ENCODE measurements at places on chromosomes 2 and 18.

GRCh38 chr2:26609839-26610277, 31.3 kb downstream of the CIB4 start:
- no peak for DNase-seq

DNA sequence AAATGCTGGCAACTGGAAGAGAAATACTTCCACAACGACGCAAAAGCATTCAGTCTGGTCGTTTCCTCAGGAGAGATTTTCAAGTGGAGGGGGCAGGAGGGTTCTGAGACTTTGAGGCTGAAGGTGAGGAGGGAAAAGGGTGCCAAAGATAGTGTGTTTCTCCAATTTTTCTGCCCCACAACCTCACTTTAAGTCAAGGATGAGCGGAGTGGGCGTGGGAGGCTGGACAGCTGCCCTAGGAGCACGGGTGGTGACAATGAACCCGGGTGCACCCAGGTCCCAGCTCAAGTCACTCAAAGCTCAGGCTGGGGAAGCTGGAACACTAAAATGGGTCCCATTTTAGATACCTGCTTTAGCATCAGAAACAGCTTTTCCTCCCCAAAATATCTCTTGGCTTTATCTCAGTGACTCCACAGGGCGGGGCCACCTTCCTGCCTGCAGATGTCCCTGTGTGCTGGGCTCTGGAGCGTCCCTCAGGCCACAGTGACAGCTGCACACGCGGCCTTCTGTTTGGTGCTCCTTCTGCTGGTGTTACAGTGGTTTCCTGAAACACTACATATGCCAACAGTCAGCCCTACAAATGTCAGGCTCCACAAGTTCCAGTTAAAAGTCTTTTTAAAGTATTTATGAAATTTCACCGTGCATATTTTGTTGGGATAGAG, 1.4 kb upstream of the MBP start:
- DNase-seq, result no peak

GRCh38 chr2:227597998-227598397, 695 bp upstream of the SCYGR2 start:
- no peak for DNase-seq

- no peak for DNase-seq
These were observed 1110.0 kb upstream of the ACVR2A start for GRCh38 chr2:146734821-146735190.

DNA sequence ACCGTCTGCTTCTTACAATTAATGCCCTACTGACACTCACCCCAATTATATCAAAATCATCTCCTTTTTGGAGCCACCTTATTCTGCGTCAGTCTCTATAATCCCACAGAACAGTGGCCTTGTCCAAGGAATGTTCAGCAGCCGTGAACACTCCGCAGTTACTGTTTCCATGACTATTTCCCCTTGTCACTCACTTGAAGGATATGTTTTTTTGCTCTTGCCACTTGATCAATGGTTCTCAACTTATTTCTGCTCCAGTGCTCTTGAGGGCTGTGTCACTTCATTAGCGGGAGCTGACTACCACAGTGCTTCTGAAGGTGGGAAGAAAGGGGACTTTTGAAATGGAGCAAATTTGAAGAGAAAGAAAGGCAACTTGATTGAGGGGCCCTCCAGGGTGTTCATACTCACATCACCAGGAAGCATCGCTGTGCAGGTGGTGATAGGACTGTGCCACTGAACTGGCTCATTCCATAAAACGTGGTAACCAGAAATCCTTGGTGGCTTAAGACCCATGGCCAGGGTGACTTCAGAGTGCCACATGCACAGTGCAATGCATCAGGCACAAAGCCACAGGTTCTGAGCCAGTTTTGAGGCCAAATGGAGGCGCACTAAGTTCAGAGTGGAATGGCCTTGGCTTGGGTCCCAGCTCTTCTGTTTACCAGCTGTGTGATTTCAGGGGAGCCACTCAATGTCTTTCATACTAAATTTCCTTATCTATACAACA, 320.6 kb upstream of the RAB12 start:
- no peak for DNase-seq

DNA sequence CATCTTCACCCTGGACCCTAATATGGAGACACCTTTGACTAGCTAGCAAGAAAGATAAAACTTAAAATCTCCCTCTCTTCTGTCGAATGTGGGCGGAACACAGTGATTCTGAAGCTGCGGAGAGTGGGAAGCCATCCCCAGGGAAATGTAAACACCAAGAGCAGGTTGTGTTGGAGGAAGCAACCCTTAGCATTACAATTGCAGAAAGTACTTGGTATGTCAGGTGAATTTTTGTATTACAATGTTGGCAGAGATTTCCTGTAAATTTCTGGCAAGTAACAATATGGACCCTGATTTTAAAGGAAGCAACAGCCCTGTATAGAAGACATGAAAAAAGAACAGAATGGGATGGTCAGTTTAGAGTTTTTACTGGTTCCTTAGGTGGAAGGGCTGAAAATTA, 35.8 kb downstream of the TSN start:
- no peak for DNase-seq

GRCh38 chr2:177064422-177064821, 148.2 kb upstream of the HNRNPA3 start:
- DNase-seq, result no peak

- no peak for DNase-seq
These were observed 85.0 kb downstream of the LIPG start for GRCh38 chr18:49646873-49647272.

GRCh38 chr2:224722770-224723169, 6.6 kb upstream of the CCDC195 start:
- no peak for DNase-seq

DNA sequence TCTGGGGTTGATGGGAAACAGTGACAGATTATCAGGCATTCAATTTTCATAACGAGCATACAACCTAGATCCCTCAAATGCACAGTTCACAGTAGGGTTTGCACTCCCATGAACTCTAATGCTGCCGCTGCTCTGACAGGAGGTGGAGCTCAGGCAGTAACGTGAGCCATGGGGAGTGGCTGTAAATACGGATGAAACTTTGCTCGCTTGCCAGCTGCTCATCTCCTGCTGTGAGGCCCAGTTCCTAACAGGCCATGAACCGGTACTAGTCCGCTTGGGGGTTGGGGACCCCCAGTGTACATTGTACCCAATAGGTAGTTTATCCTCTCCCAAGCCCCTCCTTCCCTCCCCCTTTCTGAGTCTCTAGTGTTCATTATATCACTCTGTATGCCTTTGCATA, 94.6 kb downstream of the PTH2R start:
- no peak for DNase-seq

GRCh38 chr18:12468445-12468844, 60.7 kb downstream of the PRELID3A start:
- DNase-seq, result no peak

GRCh38 chr2:67532387-67532786, 135.3 kb downstream of the ETAA1 start:
- DNase-seq, result no peak

GRCh38 chr2:207770602-207771404, 1.1 kb upstream of the FZD5 start:
- no peak for DNase-seq

- DNase-seq, result no peak
These were observed 31.4 kb downstream of the FN1 start for GRCh38 chr2:215404348-215405012.

GRCh38 chr18:40120356-40120755, 1834.7 kb upstream of the PIK3C3 start:
- no peak for DNase-seq

DNA sequence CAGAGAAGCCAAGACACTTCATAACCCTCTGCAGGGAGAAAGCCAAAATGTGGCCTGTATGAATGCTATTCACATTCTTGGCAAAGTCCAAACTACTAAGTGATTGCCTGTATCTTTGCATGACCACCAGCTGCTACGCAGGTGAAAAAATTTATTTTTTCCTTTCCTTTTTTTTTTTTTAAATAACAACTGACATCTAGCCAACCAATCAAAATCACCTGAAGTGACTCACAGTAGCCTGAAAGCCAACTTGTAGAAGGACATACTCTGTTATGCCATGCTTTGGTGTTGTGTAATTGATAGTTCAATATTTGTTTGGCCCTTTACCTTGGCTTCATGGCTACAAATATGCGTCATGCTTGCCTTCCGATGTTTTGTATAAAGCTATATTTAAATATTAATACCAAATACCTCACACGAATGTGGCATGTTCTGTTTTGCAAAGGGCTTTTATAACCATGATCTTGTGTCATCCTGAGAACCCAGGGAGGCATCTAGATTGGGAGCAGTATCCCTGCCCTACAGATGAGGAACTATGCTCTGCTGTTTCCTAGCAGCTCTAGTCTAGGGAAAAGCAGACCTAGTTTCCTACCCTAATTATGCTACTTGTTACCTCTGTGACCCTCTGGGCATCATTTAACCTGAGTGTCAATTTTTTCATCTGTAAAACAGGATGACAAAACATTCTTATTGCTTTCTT, 102.1 kb downstream of the MYOM1 start:
- no peak for DNase-seq
